ENCODE measurements at places on chromosomes 11 and 22.

DNA sequence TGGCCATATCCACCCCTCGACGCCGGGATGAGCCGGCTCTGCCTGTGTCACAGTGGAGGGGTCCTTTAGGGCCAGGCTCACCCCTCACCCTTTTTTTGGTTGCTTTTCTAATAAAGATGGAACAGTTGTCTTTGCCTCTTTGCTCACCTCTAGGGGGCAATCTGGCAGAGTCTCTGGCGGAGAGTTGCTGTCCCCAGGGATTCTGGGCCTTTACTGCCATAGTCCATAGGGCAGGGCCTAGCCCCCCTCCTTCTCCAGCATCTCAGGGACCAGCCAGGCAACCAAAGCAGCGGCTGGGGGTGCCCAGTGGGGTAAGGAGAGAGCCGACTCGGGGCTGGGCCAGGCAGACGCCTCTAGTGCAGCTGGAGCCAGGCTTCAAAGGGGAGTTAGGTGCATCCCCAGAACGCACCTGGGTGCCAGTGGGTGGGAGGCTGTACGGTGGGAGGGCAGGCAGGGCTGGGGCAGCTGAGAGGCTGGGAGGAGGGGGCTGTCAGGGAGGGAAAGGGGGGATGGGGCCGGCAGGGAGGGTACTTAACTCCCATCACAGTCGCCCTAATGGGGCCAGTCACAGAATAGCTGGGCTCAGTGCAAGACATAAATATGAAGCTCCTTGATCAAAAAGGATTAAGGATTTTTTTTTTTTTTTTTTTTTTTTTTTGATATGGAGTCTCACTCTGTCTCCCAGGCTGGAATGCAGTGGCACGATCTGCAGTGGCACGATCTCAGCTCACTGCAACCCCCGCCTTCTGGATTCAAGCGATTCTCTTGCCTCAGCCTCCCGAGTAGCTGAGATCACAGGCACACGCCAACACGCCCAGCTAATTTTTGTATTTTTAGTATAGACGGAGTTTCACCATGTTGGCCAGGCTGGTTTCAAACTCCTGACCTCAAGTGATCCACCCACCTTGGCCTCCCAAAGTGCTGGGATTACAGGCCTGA is 2.5 kb upstream of the SUSD2 start:
- peak; percentile 22 for DNase-seq

- DNase-seq, result peak; percentile 38
Measured at GRCh38 chr11:74689666-74690065, 41.6 kb downstream of the CHRDL2 start.

- no peak for DNase-seq
Measured at GRCh38 chr11:2122907-2123627, 16.1 kb downstream of the IGF2 start.

GRCh38 chr22:25566186-25566897 is 1.9 kb downstream of the GRK3 start:
- no peak for DNase-seq

DNA sequence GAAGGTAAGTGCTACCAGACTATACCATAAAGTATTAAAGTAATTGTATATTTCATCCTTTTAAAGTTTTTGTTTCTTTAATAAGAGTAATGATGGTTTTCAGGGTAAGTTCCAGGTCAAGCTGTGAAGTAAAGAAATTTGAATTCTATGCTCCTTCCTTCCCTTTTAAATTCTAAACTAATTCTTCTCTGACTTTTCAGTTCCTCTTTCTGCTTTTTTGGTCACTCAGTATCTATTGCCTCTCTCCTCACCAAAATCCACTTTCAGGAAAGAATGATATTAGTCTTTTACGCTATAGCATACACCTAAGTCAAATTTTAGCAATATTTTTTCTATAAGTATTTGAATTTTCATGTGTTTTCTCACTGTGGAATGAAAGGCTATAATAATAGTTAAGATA is 8.2 kb downstream of the MMP8 start:
- no peak for DNase-seq

DNA sequence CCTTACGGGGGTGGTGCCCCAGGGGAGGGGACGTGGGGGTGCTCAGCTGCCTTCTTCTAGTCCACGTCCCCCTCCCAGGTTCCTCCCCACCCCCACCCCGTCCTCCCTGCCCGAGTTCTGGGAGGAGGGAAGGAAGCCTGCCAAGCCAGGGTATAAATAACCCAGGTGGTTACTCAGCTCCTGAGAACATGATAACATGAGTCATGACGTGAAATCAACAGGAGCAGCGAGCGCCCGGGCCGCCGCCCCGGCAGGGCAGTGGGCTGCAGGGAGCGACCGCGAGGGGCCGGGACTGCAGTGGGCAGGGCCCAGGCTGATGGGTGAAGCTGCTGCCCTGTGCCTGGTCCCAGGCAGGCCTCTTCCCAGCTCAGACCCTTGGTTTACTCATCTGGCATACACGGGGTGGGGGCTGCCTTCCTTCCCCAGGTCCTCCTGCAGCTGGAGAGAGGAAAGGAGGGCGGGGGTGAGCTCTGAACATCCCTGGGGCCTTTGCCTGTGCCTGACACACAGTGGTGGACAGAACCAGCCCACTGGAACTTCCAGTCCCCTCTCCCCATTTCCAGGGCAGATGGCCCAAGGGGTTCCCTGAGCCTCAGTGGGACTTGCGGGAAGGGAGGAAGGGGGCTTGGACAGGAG is 8.8 kb upstream of the PDGFB start:
- peak; percentile 92 for DNase-seq

DNA sequence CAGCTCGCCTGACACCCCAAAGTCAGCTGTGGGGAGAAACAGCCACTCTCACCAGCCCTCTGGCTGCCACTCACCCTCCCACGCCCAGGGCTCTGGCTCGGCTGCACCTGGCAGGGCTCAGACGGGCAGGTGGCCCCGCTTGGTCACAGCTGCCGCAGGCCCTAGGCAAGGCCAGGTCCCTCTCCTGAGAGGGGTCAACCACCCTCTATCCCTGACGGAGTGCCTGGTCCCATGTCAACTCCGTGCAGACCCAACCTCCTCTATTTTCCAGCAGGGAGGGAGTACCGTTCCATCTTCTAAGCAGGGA is 1.9 kb downstream of the MAP4K2 start:
- DNase-seq, result no peak

- no peak for DNase-seq
Measured at GRCh38 chr11:121358760-121359159, 66.2 kb downstream of the SC5D start.

- DNase-seq, result peak; percentile 48
Measured at GRCh38 chr11:5004424-5005274, 10.0 kb downstream of the OR51L1 start.

GRCh38 chr11:62709247-62710000 is 1.9 kb downstream of the GNG3 start:
- peak; percentile 98 for DNase-seq

DNA sequence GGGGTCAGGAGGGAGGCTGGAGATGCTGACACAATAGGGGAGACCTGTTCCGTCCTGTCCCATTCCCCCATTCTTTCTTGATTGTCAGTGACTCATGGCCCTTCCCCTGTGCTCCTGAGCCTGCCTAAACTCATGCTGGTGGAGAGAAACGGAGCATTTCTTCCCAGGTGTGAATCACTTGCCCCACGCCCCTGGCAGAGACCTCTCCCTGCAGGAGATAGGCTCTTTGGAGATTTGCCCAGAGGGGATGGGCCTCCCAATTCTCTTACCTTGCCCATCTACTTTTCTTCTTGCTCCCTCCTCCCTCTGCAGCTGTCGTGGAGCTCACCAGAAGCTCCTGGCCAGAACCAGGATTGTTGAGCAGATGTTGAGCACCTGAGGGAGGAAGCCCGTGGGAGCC is 121.9 kb upstream of the OR9Q1 start:
- no peak for DNase-seq

DNA sequence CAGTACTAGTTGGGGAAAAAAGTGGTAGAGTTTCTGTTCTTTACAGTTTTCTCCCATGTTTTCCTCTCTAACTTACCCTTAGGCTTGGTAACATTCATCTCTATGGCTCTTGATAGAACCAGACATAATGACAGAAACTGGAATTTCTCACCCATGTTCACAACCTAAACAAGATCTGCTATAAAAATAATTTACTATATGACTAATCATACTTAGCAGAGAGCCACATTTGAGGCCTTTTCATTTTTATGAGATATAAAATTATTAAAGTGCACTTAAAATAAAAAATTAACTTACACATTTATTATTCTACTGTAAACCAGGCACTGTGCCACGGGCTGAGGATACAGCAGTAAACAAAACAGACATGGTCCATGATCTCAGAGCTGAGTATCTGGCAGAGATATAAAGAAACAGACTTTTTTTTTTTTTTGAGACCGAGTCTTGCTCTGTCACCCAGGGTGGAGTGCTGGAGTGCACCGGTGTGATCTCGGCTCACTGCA is 98.1 kb downstream of the GAB2 start:
- peak; percentile 51 for DNase-seq

DNA sequence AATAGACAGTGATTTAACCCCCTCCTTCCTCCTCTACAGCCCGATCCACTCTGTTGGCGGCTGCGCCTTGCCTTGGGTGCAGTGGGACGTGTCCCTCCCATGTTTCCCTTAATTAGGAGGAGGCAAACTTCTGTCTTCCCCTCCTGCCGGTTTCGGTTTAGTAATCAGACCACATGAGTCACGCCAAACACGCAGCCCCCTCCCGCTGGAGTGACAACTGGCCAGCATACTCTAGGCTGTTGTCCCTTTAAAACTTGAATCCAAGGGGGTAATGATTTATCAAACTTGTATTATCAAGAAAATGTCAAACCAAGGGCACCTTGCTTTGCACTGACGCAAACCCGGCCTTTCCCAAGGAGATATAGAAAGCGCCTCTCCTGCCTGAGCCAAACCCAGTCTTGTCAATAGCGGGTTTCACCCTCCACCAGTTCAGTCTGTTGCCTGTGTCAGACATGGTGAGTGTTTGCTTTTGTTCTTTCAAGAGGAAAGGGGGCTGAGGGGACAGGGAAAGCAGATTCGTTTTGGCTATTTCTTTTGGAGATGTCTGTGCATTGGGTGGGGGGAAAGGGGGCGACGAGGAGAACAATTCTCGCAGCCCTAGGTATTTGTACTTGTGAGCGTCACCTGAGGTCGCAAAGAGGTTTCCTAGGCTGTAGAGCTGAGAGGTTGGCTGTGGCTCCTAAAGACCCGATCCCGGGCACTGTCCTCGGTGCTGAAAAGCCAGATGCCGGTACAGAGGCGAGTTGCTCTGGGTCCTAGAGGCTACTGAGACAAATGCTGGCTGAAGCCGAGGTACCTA is at the start of gene SLC6A5:
SLC6A5 (plus strand) TSS at position 388 of the 799 bp plus-strand sequence; CDS start at position 453, 65 bp downstream.
- DNase-seq, result peak; percentile 35

- DNase-seq, result no peak
Measured at GRCh38 chr11:120694726-120695125, 183.2 kb downstream of the GRIK4 start.

DNA sequence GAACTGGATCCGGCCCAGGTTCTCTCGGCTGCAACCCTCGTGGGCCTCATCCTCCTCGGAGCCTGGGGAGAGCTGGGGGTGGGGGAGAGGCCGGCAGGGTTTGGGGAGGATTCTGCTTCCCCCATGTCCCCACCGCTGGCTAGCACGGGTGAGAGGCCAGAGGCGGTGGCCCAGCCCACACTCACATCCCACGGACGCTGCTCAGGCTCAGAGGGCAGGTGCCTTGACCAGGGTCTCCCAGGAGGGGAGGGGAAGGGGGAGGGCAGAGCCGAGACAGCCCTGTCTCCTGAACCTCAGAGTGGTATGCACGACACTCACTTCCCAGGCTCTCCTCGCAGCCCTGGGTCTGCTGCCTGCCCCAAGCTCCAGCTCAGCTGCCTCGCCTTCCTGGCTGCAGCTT is 19.6 kb downstream of the LRRC10B start:
- no peak for DNase-seq

Data from fibroblast of skin of right biceps (primary cell).